Hematopoietic multipotent progenitor cell treated with erythropoietin and hydrocortisone succinate and interleukin-3 and kit ligand, for 17 days (in vitro differentiated cells): ENCODE measurements at places on chromosomes 12 and 14.
A peak's percentile ranks its signal among the peaks of the same experiment; 100 is the strongest.

DNA sequence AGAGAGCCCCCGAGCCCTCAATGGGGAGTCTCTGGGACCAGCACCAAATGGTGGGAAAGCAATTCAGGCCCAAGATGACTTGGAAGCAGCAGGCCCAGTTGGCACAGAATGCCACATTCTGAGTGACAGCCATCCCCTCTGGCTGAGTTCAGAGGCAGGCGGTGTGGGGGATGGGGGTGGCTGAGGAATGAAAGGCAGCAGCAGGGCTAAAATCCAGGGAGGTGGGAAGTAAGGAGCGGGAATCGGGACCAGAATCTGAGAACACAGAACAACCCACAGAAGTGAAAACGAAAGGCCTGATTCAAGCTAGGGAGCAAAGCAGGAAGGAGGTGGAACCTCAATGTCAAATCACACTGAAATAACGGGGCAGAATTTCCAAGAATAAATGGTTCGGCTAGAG is 171.2 kb downstream of the CALM1 start:
- DNase-seq, result no peak

DNA sequence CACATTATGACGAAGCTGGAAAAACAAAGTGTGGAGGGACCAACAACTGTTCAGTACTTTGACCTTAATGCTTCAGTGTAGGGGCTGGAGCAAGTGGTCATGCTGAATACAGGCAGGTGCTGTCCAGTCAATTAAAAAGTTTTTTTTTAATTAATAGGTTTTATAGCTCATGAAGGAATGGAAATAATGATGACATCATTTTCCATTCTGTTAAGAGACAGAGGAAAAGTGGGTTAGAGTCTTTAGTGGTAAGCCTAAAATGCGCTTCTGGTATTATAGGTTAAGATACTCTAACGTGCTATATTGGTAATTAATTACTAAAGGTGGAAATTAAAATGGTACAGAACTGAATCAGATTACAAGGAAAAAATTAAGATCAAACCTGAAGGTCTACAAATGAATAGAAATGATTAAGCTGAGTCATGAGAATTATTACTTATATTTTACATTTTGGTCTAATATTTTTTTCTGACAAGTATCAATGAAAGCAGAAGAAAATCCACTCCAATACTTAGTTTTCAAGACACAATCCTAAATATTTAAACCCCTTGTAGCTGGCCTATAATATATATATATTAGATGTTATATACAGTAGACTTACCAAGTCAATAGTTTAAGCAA is 15.6 kb downstream of the KLHDC2 start:
- DNase-seq, result no peak

DNA sequence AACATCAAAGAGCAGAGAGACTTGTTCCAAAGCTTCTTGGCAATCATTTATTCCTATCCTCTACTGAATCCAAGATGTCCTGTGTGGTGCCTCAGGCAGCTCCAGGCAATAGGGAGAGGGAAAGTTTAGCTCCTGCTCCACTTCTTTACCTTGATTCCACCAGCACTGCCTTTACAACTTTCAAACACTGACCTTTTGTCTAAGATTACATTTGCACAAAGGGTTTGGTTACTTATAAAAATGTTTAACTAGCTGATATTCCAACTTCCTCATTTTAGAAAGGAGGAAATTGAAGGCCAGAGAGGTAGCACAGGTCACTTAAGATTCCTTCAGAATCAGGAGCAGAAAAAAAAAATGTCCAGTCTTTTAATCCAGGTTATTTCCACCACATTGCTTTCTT is 192.7 kb downstream of the BTG1 start:
- no peak for DNase-seq

DNA sequence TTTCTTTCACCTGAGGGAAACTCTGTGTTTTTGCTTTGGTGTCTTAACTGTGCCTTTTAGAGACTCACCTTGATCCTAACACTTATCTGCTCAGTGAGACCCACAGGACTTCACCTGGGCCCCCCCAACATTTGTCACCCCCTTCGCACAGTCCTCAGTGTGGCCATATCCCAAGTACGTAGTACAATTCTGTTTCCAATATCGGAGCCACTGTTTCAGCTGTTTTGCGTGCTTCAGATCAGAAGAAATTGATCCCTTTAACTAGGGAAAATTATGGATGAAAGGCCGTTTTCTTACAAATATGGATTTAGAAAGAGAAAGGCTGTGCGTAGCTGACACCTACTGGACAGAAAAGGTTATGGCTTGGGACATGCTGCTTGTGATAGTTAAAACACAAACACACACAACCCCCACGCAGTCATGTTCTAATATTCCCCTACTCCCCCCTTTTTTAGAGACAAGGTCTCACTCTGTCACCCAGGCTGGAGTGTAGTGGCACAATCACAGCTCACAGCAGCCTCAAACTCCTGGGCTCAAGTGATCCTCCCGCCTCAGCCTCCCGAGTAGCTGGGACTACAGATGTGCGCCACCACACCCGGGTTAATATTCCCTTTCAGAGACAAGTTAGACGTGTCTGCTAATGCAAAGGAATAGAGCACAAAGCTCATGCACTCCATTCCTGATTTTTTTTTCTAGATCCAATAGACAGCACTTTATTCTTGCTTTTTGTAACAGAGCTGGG is 3.6 kb upstream of the SLC7A8 start:
- DNase-seq, result peak; percentile 43

GRCh38 chr12:50302686-50303085 is 19.4 kb upstream of the LIMA1 start:
- DNase-seq, result no peak

- no peak for DNase-seq
Observed at GRCh38 chr14:38208618-38209562, 1.2 kb downstream of the SSTR1 start.

DNA sequence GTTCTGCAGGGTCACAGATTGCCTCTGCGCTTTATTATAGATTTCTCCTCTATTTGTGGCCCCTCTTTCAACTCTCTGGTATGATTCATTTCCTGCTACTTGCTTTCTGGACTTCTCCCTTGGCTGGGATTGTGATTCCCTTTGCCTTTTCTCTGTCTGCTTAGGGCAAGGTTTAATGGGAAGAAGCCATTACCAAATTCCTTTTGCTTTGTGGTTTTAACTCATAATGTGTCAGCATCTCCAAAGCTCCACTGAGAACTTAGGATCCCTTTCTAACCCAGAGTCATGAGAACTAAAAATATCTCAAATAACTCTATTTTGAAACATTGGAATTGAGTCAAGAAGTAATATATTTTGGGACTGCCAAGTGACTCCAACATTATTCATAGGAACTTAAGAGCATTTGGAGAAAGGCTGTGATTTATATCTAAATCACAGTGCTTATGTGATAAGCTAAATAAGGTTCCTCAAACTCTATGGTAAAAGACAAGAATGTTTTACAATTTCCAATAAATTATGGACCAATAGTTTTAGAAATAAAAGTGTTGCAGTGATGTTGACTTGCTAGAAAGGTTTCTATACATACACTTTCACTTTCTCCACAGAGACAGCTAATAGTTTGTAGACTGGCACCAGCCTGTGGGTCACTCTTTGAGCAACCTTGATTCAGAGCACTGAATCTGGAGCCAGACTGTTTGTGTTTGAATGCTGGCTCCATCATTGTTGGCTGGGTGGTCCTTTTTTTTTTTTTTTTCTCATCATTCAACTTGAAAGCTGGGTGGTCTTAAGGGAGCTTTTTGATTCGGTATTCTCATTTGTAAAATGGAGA is 93.9 kb downstream of the DACT1 start:
- no peak for DNase-seq
